ENCODE measurements at places on chromosomes 3 and 15. TPM values are rescaled to one million over a fixed set of nuclear protein-coding genes. Genes with fewer than 3 reads are reported as not detected.

Gene FILIP1L
- 71.4 TPM for total RNA-seq

Gene ARL8B
- total RNA-seq = 56.0 TPM

Gene SAMMSON
- under 0.01 TPM for total RNA-seq

Gene CFAP100
- total RNA-seq = not detected

Gene UTS2B
- 0.99 TPM for total RNA-seq

Gene ZMYND10
- total RNA-seq = 0.26 TPM

Gene SLC12A1
- not detected for total RNA-seq

Gene CCDC33
- total RNA-seq = not detected

Gene ECE2
- not detected for total RNA-seq

Gene FGD5
- total RNA-seq = 1.0 TPM

Gene EEFSEC
- total RNA-seq = 2.3 TPM

Gene CAND2
- 12.1 TPM for total RNA-seq

Gene GRM7
- total RNA-seq = not detected

Gene CTXN2
- total RNA-seq = not detected

Gene NSMCE3
- 8.8 TPM for total RNA-seq

Gene STAB1
- under 0.01 TPM for total RNA-seq

Gene GOLGA6B
- total RNA-seq = not detected

Gene TIMP4
- 9.8 TPM for total RNA-seq

Gene SCN11A
- under 0.01 TPM for total RNA-seq

Gene SMAD6
- total RNA-seq = 8.9 TPM

Gene NR2F2
- 9.2 TPM for total RNA-seq

Gene FAM107A
- under 0.01 TPM for total RNA-seq

Gene CCR8
- not detected for total RNA-seq

Gene MORC1
- total RNA-seq = not detected

Gene CHRD
- total RNA-seq = 4.8 TPM

Gene ITGA11
- total RNA-seq = 29.6 TPM

Gene CKMT1B
- not detected for total RNA-seq

Gene ROBO2
- total RNA-seq = 1.5 TPM

Gene PPM1L
- total RNA-seq = 2.1 TPM

Gene MYL3
- 0.50 TPM for total RNA-seq

Gene SEMA3B
- 51.6 TPM for total RNA-seq

Gene MUC20
- total RNA-seq = under 0.01 TPM

Gene STRIT1
- not detected for total RNA-seq

Gene RBM15B
- 35.7 TPM for total RNA-seq

Gene CATSPER2
- 2.3 TPM for total RNA-seq

Gene SLC27A2
- 0.66 TPM for total RNA-seq

Gene MOBP
- not detected for total RNA-seq

Gene LRTM1
- total RNA-seq = not detected

Gene PLSCR4
- total RNA-seq = 36.7 TPM

Gene C3orf22
- total RNA-seq = not detected

Gene GPR176
- 79.6 TPM for total RNA-seq
